ENCODE measurements at places on chromosomes 11 and 22.

DNA sequence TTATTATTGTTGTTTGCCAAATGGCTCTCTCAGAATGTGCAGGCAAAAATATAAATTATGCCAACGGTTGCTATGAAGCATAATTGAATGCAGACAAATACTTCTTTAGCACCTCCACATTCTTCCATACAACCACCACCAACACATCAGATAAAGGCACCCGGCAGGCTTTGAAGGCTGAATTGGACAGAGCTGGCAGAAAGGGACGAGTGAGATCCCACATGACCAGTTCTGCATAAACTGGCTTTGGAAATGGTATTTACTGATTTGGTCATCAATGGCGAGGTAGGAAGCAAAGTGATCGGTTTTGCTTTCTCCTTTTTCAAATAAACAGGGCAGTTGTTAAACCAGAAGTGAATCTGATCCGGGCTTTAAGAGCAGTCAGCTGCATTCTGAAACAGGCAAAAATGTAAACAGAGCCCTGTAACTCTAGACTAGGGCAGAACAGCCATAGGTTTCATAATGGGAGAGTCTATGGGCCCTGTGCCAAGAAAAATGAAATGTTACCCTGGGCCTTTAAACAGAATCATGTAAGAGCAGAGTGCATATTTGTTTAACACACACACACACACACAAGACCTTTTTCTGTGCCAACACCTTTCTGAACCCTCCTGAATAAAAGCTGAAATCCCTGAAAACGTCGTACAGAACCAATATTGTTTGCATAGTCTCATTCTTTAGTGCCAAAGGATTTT, 97.7 kb downstream of the MPPED2 start:
- no peak for DNase-seq

DNA sequence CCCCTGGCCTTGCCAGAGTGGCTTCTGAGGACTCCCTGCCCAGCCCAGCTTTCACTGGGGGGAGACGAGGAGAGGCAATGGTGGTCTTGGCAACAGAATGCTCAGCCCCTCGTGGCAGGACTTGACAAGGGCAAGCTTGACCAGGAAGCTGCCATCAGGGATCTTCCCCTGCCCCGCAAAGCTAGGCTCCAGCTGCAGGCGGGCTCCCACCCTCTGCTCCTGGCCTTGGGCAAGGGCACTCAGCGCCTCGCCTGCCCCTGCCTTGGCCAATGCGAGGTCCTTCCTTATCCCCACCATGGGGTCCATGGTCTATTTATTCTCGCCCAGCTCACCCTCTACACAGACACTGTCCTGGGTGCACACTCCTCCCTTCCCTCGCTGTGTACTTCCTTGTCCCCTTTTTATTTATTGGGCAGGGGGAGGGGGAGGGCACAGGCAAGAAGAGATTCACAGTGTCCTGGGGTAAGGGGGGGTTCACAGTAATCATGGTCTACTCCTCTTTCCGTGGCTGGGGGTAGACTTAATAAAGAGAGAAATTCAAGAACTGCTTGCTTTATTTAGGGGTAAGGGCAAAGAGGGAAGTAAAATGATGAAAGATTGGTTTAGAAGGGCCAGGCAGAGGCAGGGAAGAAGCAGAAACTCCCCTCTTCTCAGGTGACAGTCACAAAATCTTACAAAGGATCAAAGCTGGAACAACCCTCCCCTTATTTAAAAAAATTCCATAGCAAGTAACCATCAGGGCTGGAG, 1.6 kb downstream of the GPHA2 start:
- DNase-seq: no peak

GRCh38 chr22:47144076-47144765, 381.8 kb downstream of the TBC1D22A start:
- DNase-seq: no peak

- DNase-seq: no peak
Observed at GRCh38 chr22:29917052-29917902, 34.3 kb downstream of the MTMR3 start.

DNA sequence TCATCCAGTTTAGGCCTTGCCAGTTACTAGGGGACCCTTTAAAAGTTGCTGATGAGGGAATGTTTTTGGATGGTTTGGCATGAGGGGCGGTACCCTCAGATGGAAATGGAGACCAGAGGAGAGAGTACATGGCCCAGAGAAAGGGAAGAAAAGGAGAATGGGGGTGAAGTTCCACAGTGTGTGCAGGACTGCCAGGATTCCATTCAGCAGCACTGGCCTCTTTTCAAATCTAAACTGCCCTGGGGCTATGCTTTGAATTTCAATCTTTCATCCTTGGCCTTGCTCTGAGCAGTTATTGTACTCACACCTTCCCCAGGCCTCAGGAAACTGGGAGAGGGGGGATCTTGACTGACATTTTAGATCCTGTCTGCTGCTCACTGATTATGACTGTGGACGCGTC, 3.0 kb downstream of the SLC3A2 start:
- no peak for DNase-seq

GRCh38 chr11:27696115-27696514, 4.1 kb downstream of the BDNF start:
- no peak for DNase-seq
